ENCODE measurements at places on chromosomes 7 and 10.

DNA sequence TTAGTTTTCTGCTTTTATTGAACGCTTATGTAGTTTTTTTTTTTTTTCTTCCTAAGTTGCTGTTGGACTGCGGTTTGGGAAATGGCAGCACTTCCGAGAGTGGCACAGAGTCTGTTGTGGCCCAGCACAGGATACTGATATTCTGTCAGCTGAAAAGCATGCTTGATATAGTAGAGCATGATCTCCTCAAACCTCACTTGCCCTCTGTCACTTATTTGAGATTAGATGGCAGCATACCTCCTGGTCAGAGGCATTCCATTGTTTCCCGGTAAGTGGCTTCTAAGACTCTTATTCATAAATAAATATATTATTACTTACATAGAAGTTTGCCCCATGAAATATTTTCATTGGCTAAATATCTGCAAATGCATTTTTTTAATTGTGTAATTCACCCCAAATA is 101.1 kb downstream of the BTAF1 start:
- no peak for DNase-seq

DNA sequence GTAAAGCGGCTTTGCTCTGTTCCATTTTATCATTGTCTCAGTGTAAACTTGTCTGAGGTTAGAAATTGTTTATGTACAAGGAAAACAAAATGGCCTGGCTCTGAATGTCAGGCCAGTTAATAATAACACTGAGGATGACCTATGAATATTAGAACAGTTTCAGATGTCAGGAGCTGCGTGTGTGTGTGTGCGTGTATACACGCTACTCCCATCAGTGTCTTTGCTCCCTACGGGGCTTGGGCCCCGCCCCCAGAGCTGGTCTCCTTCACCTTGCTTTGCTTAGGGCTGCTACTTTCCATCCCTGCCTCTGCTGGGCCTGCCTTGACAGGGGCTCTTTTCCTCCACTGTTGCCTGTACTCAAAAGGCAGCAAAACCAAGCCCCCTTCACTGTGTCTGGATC is 142.3 kb upstream of the BET1 start:
- no peak for DNase-seq

DNA sequence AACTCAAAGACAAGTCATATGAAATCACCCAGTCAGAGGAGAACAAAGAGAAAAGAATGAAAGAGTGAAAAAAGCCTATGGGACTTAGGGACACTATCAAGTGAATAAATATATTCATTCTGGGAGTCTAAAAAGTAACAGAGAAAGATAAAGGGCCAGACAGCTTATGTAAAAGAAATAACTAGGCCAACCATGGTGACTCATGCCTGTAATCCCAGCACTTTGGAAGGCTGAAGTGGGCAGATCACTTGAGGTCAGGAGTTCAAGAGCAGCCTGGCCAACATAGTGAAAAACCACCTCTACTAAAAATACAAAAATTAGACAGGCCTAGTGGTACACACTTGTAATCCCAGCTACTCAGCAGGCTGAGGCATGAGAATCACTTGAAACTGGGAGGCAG is 154.7 kb upstream of the TMEM106B start:
- no peak for DNase-seq

DNA sequence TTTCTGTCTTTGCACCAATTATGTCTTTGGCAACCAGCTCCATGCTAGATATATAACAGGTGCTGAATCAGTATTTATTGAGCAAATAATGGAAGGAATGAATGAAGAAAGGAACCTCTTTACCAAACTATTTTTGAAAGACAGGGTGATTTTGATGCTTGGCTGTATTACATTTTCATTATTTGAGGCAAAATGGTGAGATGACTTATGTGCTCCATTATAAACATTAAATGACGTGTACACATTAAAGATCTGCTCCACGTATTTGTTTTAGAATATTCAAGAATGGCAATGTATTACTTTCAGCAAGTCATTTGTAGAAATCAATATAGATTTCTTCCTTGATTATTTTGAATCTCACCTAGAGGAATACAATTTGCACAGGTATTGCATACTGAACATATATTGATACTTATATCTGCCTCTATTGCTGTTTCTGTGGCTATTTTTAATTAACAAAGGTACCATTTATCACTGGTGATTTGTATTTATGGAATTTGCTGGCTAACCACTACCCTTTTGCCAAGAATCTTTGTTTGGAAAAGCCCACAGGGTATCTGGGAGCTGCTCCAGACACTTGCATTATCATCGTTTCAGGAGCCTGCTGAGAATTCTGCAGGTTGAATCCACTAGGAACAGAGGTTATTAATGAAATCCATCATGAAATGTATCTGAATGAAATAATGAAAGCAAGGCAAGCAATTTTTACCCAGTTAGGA is 92.2 kb downstream of the SEMA3C start:
- no peak for DNase-seq

DNA sequence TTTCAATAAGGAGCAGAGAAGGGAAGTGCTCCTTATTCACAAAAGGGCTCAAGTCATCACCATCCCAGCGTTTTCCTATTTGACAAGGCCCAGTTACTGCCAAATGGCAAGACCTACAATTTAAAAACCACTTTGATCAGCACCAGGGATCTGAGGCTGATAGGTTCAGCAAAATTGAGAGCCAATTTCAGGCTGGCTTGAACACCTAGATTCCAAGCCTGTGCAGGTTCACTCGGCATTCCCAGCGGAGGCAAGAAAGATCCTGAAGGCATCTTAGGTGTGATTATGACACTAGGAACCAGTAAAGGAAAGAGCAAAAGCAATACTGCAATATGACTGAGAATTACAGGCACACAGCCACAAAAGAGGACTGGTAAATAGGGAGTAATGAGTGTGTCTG is 441.4 kb downstream of the CALN1 start:
- no peak for DNase-seq

DNA sequence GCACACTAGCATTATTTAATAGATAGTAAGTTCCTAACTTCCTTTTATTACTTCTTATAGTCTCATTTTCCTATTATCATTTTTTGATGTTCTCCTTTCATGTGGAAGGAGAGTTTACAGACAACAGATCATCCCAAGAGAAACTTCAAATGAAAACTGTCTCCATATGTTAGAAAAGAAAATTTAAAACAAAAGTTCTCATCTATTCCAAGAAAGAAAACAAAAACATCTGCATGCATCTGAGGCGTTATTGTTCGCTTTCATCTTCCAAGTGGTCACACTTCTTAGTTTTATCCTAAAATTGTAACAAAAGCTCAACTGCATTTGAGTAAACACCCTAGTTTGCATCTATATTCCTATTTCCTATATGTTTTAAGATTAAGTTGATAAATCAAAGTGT is 126.2 kb downstream of the SEMA3D start:
- no peak for DNase-seq

GRCh38 chr10:32961895-32962369 is 3.9 kb upstream of the ITGB1 start:
- no peak for DNase-seq

DNA sequence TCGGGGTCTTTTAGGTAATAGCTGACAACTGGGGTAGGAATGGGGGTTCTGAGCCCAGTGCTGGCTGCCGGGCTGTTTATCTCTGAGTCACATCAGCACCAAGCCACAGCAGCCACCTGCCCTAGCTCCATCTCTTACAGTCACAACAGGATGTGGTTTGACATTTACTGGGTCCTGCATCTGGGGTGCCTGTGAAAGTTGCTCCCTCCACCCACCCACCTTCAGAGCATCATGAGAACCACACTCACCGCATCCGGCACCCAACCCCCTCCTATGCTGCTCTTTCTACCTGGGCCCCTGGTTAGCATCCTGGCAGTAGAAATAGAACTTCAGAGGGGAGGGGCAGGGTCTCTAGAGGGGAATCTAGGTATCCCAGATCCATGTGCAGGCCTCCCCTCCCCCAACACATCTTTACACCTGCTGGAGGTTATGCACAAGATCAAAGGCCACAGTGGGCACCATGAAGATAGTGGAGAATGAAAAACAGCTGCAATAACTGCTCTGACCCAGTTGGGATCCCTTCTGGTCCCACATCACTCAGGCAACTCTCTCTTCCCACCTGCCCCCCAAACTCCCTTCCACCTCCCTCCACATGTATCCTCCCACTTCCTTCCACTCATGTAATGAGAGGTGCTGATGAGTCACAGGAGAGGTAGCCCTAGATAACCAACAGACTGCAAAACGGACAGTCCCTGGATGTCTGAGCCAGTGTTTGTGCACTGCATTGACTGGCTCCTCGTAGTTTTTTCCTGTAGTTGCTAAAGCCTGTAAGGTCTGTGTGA is 38.2 kb downstream of the PRSS2 start:
- peak; percentile 97 for DNase-seq

DNA sequence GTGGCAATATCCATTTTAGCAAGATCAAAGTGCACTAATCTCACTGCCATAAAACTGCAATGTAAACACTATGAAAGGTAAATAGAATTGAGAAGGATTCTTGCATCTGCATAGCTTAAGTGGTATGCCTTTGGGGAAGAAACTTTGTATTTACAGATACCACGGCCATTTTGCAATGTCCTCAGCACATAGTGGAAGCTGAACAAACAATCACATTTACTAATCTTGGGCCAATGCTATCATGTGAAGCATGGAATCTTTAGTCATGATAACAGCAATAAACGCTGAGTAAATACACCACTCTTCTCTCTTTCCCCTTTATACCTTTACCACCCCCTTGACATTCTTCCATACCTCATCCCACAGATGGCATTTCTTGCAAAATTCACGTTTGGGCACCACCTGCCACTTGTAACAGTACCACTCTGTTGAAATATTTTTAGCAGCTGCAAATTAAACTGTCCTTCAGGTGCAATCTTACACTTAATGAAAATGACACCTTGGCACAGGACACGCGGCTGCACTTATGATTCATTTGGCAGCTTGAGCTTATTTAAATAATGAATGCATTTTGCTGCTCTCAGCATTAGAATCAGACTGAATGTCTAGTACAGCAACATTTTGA is 171.8 kb downstream of the SEMA3A start:
- DNase-seq: no peak

DNA sequence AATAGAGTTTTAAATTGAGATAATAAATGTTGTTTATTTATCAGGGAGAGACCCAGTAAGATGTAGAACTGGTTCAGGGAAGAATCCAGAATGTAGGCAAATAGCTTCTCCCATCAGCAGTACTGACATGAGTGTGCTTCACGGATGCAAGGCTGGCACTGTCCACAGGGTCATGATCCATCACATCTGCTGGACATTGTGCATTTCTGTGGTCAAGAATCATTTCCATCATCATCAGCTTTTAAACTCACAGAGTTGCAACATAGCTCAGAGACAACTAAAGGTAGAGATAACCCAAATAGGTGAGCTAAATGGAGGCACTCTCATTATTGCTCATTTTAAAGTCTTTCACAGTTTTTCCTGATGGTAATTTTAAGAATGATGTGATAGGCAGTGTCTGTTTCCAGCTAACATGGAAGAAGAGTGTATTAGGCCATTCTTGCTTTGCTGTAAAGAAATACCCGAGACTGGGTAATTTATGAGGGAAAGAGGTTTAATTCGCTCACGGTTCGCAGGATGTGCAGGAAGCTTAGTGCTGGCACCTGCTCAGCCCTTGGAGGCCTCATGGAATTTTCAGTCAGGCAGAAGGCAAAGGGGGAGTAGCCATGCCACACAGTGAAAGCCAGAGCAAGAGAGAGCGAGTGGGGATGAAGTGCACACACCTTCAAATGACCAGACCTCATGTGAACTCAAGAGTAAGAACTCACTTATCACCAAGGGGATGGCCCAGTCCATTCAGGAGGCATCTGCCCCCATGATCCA is 80.8 kb downstream of the INPP5A start:
- DNase-seq: no peak

DNA sequence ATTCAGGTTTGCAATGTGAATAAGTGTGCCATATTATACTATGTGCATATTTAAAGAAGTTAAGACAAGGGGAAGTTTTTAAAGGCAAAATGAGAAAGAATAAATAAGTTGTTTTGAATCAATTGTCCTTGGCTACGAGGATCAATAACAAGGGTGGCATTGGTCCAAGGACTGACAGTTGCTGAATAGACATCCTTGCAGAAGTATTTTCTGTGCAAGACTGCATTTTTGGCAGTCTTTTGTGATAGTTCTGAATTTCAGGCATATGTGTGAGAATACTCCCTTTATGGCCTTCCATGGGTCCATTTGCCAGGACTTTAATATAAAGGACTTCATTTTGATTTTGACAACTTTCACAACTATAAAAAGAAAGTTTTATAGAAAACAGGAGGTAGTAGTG is 5.4 kb upstream of the LIPA start:
- DNase-seq: no peak

DNA sequence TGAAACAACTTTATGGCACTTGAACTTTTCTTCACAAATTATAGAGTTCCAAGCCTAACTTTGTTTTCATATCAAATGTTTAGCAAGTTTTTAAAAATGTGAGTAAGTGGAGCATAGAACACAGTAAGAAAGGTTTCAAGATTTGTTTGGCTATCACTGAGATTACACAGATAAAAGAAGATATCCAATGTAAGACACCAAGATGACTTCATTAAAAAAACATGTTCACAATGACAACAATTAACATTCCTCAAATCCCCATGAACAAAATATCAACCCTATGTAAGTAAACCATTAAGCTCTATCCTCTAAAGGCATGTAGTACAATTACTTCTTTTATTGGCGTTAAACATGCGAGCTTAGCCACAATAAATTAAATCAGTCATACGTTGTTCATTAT is 129.7 kb downstream of the RELN start:
- no peak for DNase-seq

GRCh38 chr10:57694956-57695608 is 572.6 kb downstream of the IPMK start:
- no peak for DNase-seq

- DNase-seq: no peak
These were observed 23.5 kb upstream of the ZNF12 start for GRCh38 chr7:6730343-6730633.

DNA sequence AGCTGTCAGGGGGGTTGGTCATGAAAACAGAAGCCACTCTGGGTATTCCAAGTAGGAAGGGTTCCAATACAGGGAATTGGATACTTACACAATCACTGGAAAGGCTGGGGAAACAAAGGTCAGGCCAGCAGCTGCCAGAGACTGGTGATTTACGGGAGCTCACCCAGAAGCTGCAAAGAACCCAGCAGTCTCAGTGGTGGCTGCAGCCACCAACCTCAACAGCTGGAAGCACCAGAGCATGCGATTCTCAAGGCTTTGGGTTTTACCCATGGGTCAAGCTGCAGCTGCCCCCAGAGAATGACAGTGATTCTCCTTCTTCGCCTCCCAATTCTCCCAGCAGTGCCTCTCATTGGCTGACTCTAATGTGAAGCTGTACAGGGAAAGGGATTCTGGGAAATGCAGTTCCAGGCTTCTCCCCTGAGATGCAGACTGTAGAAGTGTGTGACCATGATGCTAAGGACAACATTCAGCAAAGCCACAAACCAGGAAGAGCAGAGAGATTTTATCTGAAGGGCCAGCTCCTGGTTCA is 107.2 kb upstream of the TCF7L2 start:
- DNase-seq: no peak

DNA sequence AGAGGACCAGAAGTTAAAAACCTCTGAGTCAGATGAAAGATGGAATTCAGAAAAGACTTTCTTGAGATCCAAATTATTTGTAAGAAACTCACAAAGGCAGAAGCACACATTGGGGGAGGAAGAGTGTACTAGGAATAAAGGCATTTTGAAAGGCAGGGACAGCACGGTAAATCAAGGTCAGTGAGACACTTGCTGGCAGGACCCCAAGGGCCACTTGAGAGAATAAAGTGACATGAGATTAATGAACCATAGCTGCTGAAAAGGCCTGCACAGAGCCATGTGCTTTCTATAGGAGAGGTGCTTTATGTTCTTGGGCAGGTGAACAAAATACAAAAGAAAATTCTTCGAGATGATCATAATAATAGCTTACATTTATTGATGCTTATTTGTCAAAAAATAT is 929.9 kb upstream of the MBL2 start:
- no peak for DNase-seq

GRCh38 chr7:148146346-148146745 is 444.2 kb upstream of the C7orf33 start:
- DNase-seq: no peak
